Stimulated activated naive CD4-positive, alpha-beta T cell treated with Interleukin-2 at 50 U/mL for 16 hours (primary cell): ENCODE measurements at places on chromosomes 2 and 18.

DNA sequence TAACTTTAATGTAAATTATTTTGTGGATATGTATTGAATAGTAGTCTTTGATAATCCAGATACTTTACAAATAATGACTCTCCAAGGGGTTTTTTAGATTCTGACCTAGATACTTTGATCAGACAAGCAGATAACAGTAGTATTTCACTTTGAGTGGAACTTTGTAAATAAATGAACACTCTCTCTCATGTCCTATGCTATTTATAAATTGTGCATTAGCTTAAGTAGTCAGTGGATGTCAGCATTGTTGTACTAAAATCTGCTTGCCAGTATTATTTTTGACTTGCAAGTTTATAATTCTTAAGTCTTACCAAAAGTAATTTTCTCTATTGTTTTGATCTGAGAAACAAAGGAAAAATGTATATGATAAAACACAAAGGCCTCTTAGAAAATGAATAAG lies 1113.1 kb upstream of the NRXN1 start:
- DNase-seq = no peak

GRCh38 chr2:129431881-129432280 lies 547.6 kb upstream of the RAB6C start:
- no peak for DNase-seq

DNA sequence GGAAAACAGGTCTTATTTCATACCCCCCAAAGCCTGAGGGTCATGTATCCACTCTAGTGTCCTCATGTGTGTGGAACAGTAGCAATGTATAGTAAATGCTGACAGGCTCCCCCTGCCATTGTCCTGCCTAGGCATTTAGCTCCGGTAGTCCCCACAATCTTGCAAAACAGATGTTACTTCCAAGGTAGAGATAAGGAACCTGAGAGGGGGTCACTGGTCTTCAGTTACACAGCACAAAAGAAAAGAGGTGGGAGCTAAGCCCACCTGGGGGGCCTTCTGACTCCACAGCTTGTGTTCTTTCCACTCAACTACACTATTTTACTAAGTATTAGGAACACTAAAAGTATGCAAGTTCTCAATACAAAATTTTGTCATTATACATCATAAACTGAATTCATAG lies 17.4 kb upstream of the FECH start:
- DNase-seq = no peak

GRCh38 chr2:80330527-80331450 lies 26.2 kb upstream of the LRRTM1 start:
- DNase-seq = no peak

DNA sequence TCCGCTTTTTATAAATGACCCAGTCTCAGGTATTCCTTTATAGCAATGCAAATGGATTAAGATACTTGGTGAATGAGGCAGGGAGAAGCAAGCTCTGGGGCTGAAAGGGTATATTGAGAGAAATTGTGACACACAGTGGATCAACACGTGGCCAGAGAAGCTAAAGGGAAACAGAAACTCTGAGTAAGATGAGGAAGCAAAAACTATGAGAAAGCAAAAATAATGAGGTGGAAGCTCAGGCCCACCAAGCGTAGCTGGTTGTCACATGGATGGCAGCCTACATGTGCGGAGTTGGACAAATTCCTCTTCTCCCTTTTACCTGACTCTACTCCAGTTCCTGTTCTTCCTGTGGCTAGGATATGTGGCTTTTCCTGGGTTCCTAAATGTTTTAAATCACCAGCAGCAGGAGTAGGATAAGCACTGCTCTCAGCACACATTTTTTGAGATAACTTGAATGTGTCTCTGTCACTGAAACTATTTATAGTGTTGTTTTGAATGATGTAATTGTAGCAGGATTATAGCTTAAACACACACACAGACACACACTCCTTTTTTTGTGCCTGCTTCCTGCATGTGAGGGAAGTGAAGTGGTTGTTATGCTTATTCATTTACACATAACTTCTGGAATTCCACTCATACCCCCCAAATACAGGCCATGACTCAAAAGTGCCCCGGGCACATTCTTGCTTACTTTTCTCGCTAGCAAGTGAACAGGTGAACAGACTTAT lies 30.1 kb upstream of the EPC2 start:
- no peak for DNase-seq
